ENCODE measurements at places on chromosomes 3 and 15.
A peak's percentile ranks its signal among the peaks of the same experiment; 100 is the strongest.

GRCh38 chr3:186208296-186208989 lies 99.6 kb upstream of the ETV5 start:
- DNase-seq: peak; percentile 66

DNA sequence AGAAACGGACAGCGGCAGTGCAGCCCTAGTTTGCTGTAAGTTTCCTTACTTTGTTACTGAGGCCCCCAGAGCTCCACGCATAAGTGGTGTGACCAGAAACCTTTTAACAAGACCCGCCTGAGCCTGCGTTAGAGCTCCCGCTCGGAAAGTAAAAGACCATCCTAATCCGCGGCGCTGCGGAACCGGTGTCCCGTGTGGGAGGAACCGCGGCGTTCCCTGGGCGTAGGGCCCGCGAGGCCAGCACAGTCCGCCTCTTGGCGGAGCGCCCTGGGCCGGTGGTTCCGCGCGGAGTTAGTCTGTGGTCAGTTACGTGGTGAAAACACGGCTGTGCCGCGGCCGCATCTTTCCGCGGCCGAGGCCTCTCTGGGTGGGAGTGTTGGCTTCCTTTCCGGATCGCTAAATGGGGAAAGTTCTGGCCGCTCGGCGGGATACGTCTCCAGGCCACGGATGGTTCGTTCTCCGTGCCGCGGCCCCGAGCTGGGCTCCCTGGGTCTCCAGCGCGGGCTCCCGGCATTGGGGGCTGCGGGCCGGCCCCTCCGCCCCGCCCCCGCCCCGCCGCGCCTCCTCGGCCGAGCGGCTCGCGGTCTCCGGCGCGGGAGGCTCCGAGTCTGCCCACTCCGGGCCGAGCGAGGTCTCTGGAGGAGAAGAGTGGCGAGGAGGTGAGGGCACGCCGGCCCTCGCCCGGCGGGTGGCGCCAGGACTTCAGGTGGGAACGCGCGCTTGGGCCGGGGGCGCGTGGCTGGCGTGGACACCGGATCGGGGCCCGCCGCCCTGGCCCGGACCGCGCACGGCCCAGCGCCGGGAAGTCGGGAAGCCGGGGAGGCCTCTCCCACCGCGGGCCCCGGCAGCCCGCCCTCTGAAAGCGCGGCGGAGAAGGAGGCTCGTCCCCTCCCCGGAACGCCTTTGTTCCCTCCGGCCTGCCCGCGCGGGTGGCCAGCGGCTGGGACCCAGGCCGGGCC lies 754 bp downstream of the B3GNT5 start:
- peak; percentile 42 for DNase-seq

DNA sequence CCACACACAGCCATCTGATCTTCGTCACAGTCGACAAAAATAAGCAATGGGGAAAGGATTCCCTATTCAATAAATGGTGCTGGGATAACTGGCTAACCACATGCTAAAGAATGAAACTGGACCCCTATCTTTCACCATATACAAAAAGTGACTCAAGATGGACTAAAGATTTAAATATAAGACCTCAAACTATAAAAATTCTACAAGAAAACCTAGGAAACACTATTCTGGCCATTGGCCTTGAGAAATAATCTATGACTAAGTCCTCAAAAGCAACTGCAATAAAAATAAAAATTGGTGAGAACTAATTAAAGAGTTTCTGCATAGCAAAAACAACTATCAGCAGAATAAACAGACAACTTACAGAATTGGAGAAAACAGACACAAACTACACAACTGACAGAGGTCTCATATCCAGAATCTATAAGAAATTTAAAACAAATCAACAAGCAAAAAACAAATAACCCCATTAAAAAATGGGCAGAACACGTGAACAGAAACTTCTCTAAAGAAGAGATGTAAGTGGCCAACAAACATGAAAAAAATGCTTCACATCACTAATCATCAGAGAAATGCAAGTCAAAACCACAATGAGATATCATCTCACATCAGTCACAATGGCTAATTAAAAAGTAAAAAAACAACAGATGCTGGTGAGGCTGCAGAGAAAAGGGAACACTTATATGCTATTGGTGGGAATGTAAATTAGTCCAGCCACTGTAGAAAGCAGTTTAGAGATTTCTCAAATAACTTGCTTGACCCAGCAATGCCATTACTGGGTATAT lies 104.0 kb downstream of the NR1I2 start:
- no peak for DNase-seq

GRCh38 chr15:73328149-73328820 lies 40.5 kb downstream of the HCN4 start:
- no peak for DNase-seq

- DNase-seq: peak; percentile 5
Observed at GRCh38 chr3:129211772-129212171, 28.1 kb upstream of the CNBP start.

DNA sequence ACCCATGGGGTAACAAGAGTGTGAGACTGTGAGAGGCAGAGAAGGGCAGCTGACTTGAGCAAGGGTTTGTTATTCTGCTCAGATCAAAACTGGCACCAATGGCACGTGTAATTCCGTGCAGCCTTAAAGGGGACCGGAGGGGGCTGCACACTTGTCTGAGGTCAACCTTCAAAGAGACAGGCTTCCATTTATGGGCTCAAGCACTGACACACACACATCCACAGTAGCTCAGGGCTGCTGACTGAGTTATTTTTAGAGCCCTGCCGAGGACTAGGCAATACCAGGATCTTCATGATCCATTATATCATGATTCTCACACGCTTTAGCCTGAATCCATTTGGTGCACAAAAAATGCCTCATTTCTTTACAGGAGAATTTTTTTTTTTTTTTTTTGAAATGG lies 20.6 kb upstream of the SPTBN5 start:
- DNase-seq: no peak

- no peak for DNase-seq
Observed at GRCh38 chr3:7322957-7323669, 462.2 kb downstream of the GRM7 start.

DNA sequence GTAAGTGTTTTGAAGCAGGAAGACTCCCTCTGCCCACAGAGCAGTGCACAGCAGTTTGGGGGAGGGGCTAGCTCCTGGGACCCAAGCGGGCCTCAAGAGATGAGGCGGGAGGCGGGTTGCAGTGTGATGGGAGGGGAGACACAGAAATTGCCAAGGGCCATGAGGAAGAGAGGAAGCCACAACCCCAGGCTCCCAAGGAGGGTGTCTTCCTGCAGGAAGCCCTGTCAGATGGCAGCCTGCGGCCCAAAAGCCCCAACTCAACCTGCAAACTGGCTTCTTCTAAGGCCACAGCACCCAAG lies 7.3 kb upstream of the ISLR2 start:
- no peak for DNase-seq

- no peak for DNase-seq
Observed at GRCh38 chr3:133535971-133536881, 37.3 kb upstream of the CDV3 start.

- DNase-seq: peak; percentile 30
Observed at GRCh38 chr3:151197981-151198767, 4.8 kb downstream of the GPR171 start.

GRCh38 chr3:149371001-149371722 lies 6.3 kb downstream of the TM4SF1 start:
- DNase-seq: peak; percentile 54

DNA sequence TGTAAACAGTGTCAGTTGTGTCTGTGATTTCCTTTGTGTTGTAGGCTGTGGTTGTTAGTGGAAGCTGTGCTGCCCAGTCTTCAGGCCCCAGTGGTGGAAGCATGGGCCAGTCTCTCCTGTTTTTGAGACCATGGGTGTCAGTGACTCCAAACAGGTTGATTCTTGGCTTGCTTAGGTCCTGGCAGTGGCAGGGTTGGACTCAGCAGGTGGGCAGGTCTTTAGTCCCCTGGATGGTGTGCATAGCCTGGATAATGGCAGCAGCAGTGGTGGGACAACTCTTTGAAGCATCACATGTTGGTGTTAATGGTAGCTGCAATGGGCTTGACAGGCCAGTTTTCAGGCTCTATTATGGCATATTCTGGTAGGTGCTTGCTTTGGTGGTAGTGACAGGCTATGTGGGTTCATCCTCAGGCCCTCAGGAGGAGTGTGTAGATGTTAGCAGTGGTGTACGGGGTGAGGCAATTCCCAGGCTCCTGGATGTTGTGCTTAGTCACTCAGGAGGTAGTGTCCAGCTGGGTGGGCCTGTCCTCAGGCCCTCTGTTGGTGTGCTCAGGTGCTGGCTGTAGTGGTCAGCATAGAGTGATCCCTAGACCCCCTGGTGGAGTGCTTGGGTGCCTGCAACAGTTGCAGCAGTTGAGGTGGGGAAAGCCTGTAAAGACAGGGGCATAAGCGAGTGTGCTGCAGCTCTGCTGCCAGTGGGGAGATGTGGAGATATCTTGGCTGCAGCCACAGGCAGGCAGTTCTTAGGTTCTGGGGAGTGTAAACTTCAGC lies 596.7 kb downstream of the PDCD6IP start:
- no peak for DNase-seq

DNA sequence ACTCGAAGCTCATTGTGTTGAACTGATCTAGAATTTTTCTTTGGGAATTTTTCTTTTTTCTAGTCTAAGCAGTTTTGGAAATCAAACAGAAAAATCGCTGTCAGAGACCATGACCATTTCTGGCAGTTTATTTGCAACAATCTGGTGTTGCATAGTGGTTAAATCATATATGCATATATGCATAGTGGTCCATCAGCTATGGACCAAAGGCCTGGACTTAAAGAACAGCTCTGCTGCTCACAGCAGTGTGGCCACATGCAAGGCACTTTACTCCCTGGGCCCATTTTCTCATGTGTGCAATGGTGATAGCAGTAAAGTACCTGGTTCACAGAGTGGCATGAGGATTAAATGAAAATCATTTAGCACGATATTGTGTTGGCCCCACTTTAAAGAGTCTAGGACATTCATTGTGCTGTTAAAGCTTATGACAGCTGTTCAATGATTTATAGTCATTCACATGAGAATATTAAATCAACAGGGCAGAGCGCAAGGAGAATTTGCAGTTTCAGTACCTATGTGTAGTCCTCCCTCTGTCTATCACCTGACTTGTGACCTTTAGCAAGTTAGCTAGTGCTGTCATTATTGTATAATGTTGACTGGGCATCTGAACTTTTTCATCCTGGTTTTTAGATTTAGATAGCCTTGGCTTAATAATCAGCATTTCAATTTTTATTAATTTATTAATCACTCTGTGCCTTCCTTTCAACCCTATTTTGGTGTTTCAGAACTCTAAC lies 46.4 kb downstream of the BLM start:
- no peak for DNase-seq

- DNase-seq: no peak
Observed at GRCh38 chr3:4928277-4928789, 50.9 kb upstream of the BHLHE40 start.

DNA sequence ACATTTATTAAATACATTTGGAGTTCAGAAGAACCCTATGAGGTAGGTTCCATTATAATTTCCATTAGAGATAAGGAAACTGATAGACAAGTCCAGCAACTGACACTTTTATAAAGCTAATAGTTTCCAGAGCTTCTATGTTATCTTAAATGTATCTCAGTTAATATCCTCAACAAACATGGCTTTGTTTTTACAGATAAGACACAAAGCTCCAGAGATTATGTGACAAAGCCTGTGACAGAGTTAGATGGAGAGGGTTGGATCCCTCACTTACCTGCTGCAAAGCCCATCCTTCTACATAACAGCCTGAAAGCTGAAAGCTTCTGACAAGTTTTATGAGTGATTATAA lies 473 bp upstream of the COMMD2 start:
- no peak for DNase-seq

- no peak for DNase-seq
Observed at GRCh38 chr3:169362868-169363267, 300.6 kb downstream of the MECOM start.

DNA sequence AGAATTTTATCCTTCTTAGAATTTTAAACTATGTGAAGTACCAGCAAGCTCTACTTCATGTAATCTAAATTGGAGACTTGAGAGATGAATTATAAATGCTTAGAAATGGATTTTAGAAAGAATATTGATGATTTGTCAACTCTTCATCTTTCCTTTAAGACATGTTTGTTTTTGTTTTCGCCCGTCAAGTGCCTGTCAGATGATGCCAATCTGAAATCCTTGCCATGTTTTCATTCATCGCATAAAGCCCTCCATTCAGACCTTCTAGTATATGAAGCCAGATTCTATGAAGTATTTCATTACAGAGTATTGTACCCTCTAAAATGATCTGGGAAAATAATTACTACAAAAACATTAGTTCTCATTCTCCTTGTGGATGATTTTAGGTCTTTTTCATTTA lies 223.2 kb upstream of the SOX2 start:
- no peak for DNase-seq

DNA sequence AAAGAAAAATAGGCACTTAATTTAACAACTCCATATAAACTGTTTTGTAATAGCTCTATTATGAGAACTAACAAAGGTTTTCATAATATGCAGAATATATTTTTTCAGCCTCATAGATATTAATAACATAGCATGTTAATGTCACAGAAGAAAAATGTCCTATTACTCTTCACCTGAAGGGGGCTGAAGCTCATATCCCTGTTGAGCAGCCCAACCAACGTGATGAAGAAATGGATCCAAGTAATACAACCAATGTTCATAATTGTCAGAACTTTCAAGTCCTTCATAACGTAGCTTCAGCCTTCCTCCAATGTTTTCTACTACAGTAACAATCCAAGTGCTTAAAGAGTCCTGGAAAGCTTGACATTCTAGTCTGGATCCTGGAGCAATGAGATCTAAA lies 34.5 kb upstream of the STIMATE start:
- DNase-seq: no peak

- no peak for DNase-seq
Observed at GRCh38 chr3:194994551-194994981, 276.4 kb downstream of the XXYLT1 start.

GRCh38 chr3:99962703-99963102 lies 145.0 kb downstream of the CMSS1 start:
- no peak for DNase-seq

DNA sequence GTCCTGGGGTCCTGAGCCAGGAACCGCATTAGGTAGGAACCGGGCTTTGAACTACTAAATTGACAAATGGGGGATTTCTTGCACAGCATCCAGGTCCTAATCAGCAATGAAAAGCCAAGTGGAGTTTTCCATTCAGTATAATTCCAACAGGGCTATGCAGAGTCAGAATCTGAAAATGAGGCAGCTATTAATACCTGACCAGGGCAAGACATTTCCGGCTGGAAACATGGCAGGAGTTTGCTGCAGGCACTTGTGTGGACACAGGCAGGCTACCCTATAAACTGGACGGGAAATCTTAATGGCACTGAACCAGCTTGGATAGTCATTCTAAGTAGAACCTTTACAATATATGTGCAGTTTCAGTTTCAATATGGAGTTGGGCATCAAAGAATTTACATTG lies 553.1 kb downstream of the FGF12 start:
- DNase-seq: no peak

Data from MV-4-11 (cell line).